Esophagus squamous epithelium (tissue), 5 donors: ENCODE measurements at places on chromosomes 5 and 9. TPM values are rescaled to one million over a fixed set of nuclear protein-coding genes. Genes with fewer than 3 reads are reported as not detected.

GRCh38 chr5:145685417-145685816, 149.7 kb downstream of the PRELID2 start:
- H3K27ac ChIP-seq, result no peak overlapping the region
- H3K4me1 ChIP-seq, result peaks cover 10% of the 10 kb centered on the region
- no peaks in the 10 kb centered on the region for H3K27me3 ChIP-seq
- no peak for DNase-seq
- no peaks in the 10 kb centered on the region for H3K36me3 ChIP-seq

- H3K4me1 ChIP-seq, result no peaks in the 10 kb centered on the region
- no peaks in the 10 kb centered on the region for H3K27me3 ChIP-seq
- H3K27ac ChIP-seq, result no peak overlapping the region
- no peaks in the 10 kb centered on the region for H3K36me3 ChIP-seq
- no peak for DNase-seq
Measured at GRCh38 chr5:133506181-133506580, 106.2 kb downstream of the FSTL4 start.

DNA sequence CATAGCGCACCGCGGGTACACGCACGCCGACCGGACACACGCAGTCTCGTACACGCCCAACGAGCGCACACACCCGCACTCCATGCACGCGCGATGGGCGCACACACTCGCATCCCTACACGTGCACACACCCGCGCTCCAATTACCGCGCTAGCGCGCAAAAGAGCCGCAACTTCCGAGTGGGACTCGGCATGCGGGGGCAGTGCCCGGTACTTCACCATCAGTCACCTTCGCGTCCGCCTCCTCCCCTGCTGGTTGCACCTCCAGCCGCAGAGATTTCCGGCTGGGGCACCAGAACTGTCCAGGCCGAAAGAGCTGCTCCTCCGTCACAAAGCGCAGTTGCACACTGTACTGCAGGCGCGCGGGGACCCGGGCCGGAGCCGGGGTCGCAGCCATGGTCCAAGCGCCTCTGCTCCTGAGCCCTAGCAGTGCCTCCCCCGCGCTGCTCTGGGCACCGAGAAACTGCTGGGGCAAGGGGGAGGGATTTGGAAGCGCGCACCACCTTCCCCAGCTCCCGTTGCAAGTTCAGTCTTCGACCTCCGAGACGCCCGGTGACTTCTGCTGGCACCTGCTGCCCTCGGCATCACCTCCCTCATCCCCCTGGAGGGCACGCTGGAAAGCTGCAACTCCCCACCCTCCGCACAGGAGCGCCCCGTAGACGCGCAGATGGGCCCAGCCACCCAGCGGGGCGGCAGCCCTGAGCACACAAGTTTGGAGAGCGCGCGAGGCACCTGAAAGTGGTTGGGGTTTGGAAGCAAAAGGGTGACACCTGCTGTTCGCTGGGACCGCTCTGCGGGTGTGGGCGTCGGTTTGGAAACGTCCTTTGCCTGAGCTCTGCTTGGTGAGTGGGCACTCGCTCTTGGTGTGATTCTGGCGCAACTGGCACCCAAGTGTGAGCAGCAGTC, 337.4 kb upstream of the PUM3 start:
- H3K36me3 ChIP-seq, result no peaks in the 10 kb centered on the region
- H3K27ac ChIP-seq, result no peak overlapping the region
- H3K27me3 ChIP-seq, result peaks cover 5% of the 10 kb centered on the region
- peaks cover 7% of the 10 kb centered on the region for H3K4me1 ChIP-seq
- H3K4me3 ChIP-seq, result peak overlapping the region; percentile 29

GRCh38 chr9:14251154-14252071, 62.5 kb downstream of the NFIB start:
- H3K4me1 ChIP-seq, result peaks cover 26% of the 10 kb centered on the region
- H3K27me3 ChIP-seq, result no peaks in the 10 kb centered on the region
- peak overlapping the region; percentile 82 for H3K27ac ChIP-seq
- no peaks in the 10 kb centered on the region for H3K36me3 ChIP-seq

DNA sequence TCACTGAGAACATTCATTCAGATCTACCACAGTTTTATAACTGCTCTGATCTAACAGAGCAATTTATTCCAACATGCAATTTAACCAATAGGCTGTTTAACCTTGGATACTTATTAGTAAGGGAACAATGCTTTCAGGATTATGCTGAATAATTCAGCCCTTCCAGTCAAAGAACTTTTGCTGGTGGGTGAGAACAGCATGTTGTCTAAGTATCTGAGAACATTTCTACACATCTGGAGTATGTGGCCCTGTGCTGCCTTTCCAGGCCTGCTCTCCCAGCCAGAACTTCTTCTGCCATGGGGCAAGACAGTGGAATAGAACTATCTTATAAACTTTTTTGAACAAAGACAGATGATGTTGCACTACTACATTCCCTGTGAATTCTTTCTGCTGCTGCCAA, 55.8 kb downstream of the NFIB start:
- H3K27me3 ChIP-seq, result no peaks in the 10 kb centered on the region
- no peak for DNase-seq

GRCh38 chr9:10146517-10147331, 466.1 kb downstream of the PTPRD start:
- H3K27me3 ChIP-seq, result no peaks in the 10 kb centered on the region
- H3K4me1 ChIP-seq, result no peaks in the 10 kb centered on the region
- no peaks in the 10 kb centered on the region for H3K36me3 ChIP-seq
- no peak for DNase-seq
- no peak overlapping the region for H3K4me3 ChIP-seq

DNA sequence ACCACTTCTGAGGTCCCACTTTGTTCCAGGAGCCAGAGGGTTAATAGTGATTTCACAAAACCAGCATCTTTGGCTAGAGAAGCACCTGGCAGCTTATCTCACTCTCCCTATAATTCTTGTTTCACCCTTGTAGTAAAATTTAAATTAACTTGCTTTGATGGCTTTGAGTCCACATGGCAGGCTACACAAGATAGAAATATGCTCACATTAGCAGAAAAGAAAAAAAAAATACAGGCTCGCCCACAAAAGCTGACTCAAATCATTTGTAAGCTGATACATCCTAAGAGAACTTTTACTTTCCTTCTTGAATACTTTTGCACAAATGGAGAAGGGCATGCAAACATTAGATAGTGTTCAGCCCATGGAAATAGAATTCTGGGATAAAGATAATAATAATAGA, 36.2 kb downstream of the TNFSF15 start:
- H3K27me3 ChIP-seq, result peaks cover 11% of the 10 kb centered on the region
- no peaks in the 10 kb centered on the region for H3K36me3 ChIP-seq
- H3K27ac ChIP-seq, result no peak overlapping the region
- H3K4me1 ChIP-seq, result no peaks in the 10 kb centered on the region

DNA sequence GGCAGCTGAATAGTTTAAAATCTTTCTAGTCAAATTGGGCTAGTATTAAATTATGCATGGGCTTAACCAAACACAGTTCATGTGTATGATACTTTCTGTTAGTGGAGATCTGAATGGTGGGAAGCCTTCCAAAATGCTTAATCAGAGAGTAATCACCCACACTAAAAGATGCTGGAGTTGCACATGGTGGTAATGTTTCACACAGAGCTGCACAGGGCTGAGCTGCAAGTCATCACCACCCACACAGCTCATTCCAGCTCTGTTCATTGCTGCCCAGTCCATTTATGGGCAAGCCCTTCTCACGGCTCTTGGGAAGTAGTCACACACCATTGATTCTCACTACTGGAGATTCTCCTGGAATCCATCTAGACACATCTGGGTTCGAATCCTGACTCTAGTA, 351.5 kb upstream of the KCNN2 start:
- H3K27ac ChIP-seq, result no peak overlapping the region
- DNase-seq, result no peak
- no peaks in the 10 kb centered on the region for H3K36me3 ChIP-seq
- no peaks in the 10 kb centered on the region for H3K27me3 ChIP-seq

GRCh38 chr5:28574606-28575005, 1536.2 kb upstream of the CDH9 start:
- no peak overlapping the region for H3K27ac ChIP-seq
- H3K36me3 ChIP-seq, result no peaks in the 10 kb centered on the region
- no peaks in the 10 kb centered on the region for H3K27me3 ChIP-seq
- no peak for DNase-seq
- H3K4me3 ChIP-seq, result no peak overlapping the region
- no peaks in the 10 kb centered on the region for H3K4me1 ChIP-seq

- no peak for DNase-seq
- no peak overlapping the region for H3K27ac ChIP-seq
Measured at GRCh38 chr5:1014346-1014745, 5.7 kb downstream of the NKD2 start.

GRCh38 chr9:94157050-94157801, 73.0 kb downstream of the PTPDC1 start:
- DNase-seq, result no peak
- no peaks in the 10 kb centered on the region for H3K36me3 ChIP-seq
- no peak overlapping the region for H3K4me3 ChIP-seq
- H3K27me3 ChIP-seq, result no peaks in the 10 kb centered on the region

GRCh38 chr5:141778206-141778605, 96.2 kb upstream of the ARAP3 start:
- H3K36me3 ChIP-seq, result no peaks in the 10 kb centered on the region
- H3K27me3 ChIP-seq, result no peaks in the 10 kb centered on the region
- no peak overlapping the region for H3K27ac ChIP-seq
- no peak overlapping the region for H3K4me3 ChIP-seq
- H3K4me1 ChIP-seq, result no peaks in the 10 kb centered on the region

DNA sequence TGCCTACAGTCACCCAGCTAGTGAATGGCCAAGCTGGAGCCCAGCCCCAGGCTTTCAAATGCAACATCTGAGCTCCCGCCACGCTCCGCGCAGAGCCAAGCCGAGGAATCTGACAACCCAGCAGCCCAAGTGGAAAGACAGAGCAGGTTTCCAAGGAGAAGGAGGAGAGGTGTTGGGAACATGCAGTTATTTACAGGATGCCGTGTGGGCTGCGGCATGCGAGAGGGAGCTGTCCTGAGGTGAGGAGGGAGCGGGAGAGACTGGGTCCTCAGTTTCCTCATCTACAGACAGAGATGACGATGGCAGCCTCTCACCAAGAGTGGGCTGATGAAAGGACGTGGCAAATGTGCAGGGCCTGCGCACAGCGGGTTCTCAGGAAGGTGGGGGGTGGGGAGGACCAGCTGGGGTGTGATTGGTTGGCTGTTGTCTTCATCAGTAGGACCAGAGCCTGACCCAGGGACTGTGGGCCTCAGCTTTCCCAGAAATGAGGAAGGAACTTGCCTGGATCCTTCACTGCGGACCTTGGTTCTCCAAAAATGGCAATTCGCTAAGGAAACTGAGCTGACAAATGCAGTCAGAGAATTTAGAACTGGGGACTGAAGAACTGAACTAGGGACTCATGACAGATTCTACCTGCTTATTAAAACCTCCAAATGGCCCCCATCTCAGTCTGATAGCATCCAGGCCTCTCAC, 14.8 kb upstream of the CPLX2 start:
- H3K36me3 ChIP-seq, result no peaks in the 10 kb centered on the region
- DNase-seq, result no peak

GRCh38 chr9:33633636-33634035, 109.6 kb downstream of the ANKRD18B start:
- no peaks in the 10 kb centered on the region for H3K27me3 ChIP-seq
- H3K27ac ChIP-seq, result no peak overlapping the region
- no peaks in the 10 kb centered on the region for H3K4me1 ChIP-seq
- H3K4me3 ChIP-seq, result no peak overlapping the region

- no peak overlapping the region for H3K4me3 ChIP-seq
- no peaks in the 10 kb centered on the region for H3K36me3 ChIP-seq
Measured at GRCh38 chr5:77568555-77568954, 70.0 kb downstream of the OTP start.

- no peak for DNase-seq
- peak within 1 kb of the TSS; percentile 66 for H3K4me3 ChIP-seq
- H3K27me3 ChIP-seq, result no peaks in the 10 kb centered on the region
- no peaks in the 10 kb centered on the region for H3K4me1 ChIP-seq
Measured at GRCh38 chr9:503881-504852, 289.5 kb downstream of the DOCK8 start.

DNA sequence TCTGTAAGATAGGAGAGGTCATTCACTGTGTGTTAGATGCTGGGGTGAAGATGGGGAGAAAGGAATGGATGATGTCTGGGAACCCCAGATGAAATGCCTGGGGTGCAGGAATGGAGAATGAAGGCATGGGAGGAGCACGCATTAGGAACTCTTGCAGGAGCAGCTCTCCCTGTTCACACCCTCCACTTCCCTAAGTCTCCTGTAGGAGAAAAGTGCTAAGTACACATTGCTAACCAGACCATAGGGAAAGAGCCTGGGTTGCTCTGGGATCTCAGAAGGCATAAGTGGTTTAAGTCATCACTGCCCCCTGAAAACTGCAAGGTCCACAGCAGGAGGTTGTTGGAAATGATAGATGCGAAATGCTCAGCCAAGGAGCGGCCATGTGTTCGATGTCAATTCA, 163.1 kb downstream of the SEC61B start:
- H3K36me3 ChIP-seq, result no peaks in the 10 kb centered on the region
- no peak overlapping the region for H3K27ac ChIP-seq
- H3K4me1 ChIP-seq, result peaks cover 20% of the 10 kb centered on the region
- H3K27me3 ChIP-seq, result no peaks in the 10 kb centered on the region

- H3K4me3 ChIP-seq, result no peak overlapping the region
- no peaks in the 10 kb centered on the region for H3K27me3 ChIP-seq
- H3K27ac ChIP-seq, result no peak overlapping the region
- no peaks in the 10 kb centered on the region for H3K4me1 ChIP-seq
- H3K36me3 ChIP-seq, result no peaks in the 10 kb centered on the region
Measured at GRCh38 chr9:38371495-38371894, 21.0 kb upstream of the ALDH1B1 start.

GRCh38 chr9:20754556-20754955, 70.5 kb downstream of the FOCAD start:
- peaks cover 11% of the 10 kb centered on the region for H3K4me1 ChIP-seq
- H3K4me3 ChIP-seq, result no peak overlapping the region
- DNase-seq, result no peak
- H3K27me3 ChIP-seq, result no peaks in the 10 kb centered on the region
- no peaks in the 10 kb centered on the region for H3K36me3 ChIP-seq

DNA sequence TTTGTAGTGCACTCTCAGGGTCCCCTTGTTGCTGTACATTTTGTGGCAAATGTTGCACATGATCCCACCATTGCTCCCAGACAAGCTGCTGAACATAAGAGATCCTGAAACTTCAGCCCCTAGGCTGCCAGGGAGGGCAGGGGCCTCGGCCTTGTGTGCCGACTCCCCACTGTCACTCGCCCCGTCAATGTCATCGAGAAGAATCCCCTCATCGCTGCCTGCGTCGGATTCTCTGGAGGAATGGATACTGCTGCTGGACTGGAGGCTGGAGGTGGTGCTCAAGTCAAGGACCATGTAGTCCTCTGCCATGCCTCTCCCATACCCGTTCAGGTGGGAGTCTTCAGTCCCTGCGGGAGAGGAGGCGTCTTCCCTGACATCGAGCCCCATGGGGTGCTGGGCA, 451.3 kb downstream of the BNC2 start:
- no peaks in the 10 kb centered on the region for H3K4me1 ChIP-seq
- H3K27ac ChIP-seq, result no peak overlapping the region
- no peaks in the 10 kb centered on the region for H3K36me3 ChIP-seq
- no peak for DNase-seq

GRCh38 chr9:76932757-76933156, 26.8 kb upstream of the PRUNE2 start:
- H3K27ac ChIP-seq, result no peak overlapping the region
- H3K4me3 ChIP-seq, result no peak overlapping the region
- DNase-seq, result no peak

GRCh38 chr5:95045181-95045965, 239.5 kb downstream of the MCTP1 start:
- no peaks in the 10 kb centered on the region for H3K36me3 ChIP-seq
- no peak overlapping the region for H3K27ac ChIP-seq
- H3K27me3 ChIP-seq, result no peaks in the 10 kb centered on the region
- H3K4me3 ChIP-seq, result no peak overlapping the region
- H3K4me1 ChIP-seq, result peaks cover 5% of the 10 kb centered on the region

HTR4 gene
- total RNA-seq, result not detected

COX7C gene
- total RNA-seq, result 639 TPM

FSTL4 gene
- 0.53 TPM for total RNA-seq

C9 gene
- not detected for total RNA-seq

C5orf52 gene
- total RNA-seq, result not detected

CCNO gene
- 1.1 TPM for total RNA-seq

IL7R gene
- 4.4 TPM for total RNA-seq

DMRT3 gene
- total RNA-seq, result not detected

HRCT1 gene
- total RNA-seq, result not detected

KCNMB1 gene
- 1.1 TPM for total RNA-seq

FCN1 gene
- total RNA-seq, result 0.76 TPM

GPRIN1 gene
- total RNA-seq, result 0.57 TPM
